ENCODE measurements at places on chromosomes 7 and 10.

DNA sequence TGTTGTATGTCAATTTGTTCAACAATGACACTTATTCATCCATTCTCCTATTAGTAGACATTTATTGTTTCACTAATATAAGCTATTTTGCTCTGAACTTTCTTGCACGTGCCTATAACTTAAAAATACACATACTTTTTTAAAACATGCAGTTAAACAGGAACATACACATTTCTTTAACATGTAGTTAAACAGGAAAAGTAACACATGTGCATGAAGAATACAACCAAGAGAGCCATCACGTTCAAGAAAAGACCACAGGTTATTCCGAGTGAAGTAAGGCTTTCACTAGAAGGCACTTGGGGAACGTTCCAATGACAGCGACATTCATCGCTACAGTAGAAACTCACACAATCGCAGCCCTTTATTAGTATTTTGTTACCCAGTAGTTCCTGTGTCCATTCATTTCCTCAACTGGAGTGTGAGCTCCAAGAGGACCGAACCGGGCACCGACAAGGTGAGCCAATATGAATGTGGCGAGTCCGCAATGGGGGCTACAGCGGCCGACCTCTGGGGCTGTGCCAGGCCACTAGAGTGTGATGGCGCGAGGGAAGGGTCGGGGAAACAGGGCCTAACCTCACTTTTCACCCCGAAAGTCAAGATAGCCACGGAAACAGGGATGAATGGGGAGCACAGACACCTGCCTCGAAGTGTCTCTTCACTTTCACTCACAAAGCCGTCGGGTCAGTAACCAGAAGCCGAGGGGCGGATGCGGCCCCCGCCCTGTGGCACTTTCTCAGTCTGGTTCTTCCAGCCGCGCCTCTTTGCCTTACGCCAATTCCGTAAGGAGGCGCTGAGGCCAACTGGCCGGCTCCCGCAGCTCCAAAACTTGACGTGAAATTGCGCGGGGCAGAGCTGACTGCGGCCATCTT, 775 bp upstream of the SEPTIN7 start:
- DNase-seq, result no peak

- DNase-seq, result no peak
These were observed 129.9 kb upstream of the ITGB1 start for GRCh38 chr10:33087922-33088321.

GRCh38 chr7:147885869-147886268, 704.7 kb upstream of the C7orf33 start:
- no peak for DNase-seq

DNA sequence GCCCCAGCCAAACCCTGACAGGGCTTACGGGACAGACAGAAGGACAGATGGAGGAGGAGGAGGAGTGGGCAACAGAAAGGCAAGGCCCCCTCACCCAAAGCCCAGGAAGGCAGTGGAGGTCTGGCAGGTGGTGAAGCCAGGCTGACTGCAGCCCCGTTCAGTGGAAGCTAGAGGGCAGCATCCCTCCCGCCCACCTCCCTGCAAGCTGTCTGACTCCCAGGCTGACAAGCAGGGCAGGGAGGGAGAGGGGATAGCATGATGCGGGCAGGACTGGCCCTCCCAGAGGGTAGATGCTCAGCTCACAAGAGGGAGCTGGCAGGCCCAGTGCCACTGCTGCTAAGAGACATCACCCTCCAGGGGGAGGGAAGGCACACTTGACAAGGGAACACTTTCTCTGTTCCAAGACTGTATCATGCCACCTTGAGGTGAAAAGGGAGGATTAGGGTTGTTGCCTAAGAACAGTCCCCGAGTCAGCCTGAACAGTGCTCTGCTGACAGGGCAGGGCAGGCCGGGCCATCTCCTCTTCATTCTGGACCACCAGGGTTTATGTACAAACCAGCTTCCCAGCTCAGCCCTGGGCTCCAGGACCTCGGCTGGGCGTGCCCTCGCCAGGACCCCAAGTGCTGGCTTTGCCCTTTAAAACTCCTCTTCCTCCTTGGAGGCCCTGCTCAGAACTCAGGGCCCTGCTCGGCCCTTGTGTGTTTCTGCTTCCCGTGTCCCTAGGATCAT, 61.8 kb downstream of the RASGEF1A start:
- peak; percentile 81 for DNase-seq

GRCh38 chr7:101124376-101125056, 2.4 kb upstream of the SERPINE1 start:
- DNase-seq, result no peak

DNA sequence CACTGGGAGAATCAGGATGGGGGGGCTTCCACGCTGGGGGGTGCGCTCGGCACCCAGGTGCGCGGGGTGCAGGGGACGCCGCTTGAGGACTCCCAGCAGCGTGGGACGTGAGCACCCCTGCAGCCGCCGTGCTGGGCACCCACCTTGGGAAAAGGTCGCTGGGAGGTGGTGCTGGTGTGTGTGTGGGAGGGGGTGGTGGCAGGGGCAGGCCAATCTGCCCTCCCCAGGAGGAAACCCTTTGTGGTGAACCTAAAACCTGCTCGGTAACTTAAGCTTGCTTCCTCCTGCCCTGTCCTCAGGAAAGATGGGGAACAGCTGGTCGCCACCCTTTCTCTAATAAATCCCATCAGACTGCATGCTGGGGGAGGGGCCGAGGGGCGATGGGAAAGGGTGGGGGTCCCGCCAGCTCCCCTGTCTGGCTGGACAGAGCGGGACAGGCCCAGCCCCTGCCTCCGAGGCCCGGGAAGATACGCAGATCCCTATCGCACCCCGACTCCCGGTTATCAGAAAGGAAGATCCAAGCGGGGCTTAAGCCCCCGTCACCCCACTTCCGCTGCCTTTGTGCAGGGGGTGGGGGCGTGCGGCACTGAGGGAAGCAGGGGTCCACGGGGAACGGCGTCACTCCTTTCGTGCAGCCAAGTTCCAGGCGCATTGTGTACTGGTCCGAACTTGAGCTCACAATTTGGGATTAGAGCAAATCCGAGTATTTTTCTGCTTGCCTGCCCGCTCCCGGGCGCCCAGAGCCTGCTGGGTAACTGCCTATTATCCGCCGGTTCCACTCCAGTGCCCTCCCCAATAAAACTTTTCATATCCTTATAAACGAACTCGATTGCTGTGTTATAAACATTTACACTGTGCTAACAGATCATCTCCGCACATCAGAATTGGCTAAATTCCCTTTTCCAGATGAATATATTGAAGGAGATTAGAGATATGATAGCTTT, 64.6 kb downstream of the UNCX start:
- DNase-seq, result no peak

DNA sequence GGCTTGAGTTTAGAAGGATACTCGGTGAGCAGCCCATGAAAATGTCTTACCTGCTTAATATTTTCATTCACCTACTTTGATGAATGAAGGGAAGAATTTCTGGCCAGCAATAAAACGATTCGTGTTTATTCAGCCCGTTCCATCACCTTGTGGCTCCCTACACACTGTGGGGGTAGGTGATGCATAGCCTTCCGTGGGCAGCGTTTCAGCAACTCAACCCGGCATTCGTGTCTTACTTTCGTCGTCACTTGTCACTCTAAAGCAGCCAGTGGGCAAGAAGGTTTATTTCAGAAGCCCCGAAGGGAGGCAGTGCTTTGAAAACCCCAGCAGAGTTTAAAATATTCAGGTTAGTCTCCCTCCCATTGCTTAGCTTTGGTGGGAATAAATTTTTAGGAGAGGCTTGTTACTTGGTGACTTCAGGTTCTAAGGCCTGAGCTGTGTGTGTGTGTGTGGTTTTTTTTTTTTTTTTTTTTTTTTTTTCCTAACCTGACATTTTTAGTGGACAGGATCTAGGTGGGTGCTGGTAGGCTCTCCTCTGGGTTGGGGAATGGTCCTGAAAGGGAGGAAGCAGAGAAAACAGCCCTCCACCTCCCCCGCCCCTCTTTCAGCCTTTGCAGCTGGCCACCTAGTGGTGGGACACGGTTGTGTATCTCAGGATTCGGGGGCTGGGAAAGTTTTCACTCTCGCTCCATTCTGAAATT, 1.8 kb downstream of the GRK5 start:
- DNase-seq, result peak; percentile 61

DNA sequence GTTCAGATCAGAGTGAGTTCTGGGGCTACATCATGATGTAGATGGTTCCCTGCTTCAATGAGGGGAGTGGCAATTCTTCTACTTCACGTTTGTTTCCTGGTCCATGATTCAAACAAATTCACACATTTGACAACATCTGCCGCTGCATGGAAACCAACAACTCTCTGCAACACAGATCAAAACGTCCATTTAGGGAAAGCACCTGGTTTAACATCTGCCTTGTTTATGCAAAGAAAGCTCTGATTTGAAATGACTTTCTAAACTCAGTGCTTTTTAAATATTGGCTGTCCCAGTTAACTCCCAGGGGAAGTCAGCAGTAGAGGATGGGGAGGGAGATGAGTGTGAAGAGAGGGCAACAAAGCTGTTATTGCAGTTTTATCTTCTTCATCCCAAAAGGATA, 93.8 kb downstream of the GAD2 start:
- DNase-seq, result no peak

DNA sequence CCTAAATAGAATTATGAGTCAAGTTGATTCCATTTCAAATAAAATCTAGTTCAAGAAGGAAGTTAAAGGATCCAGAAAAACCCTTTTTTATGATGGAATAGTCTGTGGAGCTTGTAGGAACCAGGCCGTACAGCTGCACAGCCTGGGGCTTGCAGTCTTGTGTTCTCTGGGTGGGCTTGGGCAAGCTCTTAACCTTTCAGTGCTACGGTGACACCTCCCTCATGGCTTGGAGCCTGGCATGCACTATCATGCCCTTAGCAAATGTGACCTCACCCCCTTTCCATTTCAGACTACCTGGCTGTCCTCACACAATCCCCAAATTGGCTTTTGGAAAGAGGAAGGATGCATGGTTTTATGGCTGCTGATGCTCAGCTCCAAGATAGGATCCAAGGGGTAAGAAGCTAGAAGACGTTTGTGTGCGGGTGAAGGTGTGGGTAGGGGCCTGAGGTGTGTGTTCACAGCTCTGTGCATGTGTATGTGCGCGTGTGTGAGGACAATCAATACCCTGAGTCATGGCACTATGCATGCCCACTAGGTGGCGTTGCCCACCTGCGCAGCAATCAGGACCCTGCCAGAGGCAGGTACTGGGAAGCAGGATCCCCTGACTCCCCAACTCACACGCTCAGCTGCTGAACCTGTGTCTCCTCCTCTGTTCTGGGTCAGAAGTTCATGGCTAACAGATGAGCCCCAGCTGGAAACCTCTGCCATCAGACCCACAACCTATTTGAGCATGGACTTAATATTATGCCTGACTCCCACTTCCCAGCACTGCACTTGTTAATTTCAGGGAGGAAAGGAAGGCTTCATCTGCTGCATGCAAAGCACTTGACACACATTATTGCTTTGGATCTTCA, 113.4 kb downstream of the PTPN20 start:
- DNase-seq, result peak; percentile 61

DNA sequence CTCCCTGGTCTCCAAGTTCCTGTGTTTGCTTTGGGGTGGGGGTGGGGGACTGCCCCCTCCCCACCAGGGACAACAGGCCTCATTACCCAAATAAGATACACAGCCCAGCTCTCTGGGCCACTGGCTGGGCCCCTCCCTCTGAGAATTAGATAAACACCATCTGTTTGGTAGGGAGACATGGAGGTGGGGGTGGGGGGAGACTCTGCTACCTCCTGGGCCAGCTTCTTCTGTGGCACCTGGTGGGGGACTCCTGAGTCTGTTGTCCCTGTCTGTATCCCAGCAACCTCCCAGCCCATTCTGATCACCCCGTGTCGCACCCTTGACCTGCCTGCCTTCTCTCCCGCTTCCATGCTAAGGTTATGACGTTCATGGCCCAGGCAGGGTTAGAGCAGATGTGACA, 5.8 kb downstream of the MLXIPL start:
- no peak for DNase-seq

- DNase-seq, result no peak
These were observed 135.3 kb upstream of the COBL start for GRCh38 chr7:51451751-51452476.

- DNase-seq, result no peak
These were observed 402.3 kb upstream of the PCDH15 start for GRCh38 chr10:55203319-55203718.

- no peak for DNase-seq
These were observed 55.9 kb upstream of the ADRB1 start for GRCh38 chr10:113987805-113988204.

DNA sequence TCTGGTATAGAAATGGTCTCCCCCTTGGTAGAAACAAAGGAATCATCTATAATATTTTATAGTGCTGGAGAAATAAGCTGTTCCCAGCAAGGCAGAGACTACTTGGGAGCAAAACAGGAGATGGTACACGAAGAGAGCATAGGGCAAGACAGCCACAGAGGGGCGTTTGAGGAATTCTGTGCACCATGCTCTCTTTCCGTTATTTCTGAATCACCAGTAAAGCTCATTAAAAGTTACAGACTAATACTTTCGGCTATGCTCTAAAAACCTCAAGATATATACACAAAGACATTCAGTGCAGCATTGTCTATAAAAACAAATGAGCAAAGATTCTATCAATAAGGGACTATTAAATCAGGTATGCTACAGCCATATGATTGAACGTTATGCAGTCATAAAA, 68.5 kb upstream of the FHIP2A start:
- no peak for DNase-seq

DNA sequence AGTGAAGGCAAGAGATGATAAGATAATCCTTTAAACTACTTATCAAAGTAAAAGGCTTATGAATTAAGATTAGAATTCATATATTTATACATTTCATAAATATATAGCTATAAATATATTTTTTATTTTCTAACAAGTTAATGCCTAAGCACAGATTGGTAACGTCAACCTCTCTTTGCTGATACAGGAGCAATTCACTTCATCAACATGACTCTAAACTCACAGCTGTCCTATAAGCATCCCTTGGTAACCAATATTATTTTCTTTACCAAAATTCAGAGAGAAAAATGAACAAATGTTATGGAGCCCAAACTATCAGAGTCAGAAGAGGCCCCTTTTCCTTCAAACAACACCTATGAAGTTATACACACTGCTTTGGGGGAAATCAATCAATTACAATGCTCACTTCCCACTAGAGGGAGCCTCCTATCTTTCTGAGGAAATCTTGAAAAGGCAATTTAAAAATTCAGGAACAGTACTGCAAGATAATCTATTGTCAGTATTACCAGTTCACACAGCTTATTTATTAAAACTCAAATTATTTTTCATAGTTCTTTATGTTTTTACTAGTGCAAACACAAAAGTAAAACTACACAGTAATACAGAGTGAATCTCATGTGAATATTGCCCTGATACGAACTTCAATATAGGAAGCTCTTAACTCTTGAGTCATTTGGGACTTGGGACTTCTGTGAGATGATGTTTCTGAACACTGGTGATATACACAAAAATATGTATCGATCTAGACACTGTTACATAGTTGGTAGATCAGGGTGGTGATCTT, 51.0 kb upstream of the NOBOX start:
- no peak for DNase-seq

- no peak for DNase-seq
These were observed 408.2 kb upstream of the ADARB2 start for GRCh38 chr10:2145491-2145890.

DNA sequence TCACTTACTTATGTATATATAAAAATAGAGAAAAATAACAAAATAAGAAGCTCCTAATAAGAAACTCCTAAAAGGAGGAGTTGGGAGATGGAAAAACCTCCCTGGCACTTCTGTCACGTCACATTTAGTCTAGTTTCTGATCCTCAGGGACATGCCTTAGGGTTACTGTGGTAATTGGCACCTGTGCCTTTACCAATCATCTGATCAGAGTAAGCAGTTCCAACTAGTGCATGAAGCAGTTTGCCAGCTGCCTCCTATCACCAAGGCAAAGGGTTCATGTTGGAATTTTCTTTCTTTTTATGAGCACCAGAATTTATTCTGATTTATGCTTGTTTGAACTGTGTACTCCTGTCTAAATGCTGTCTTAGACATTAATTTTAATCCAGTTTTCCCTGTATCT, 49.9 kb downstream of the ARL4A start:
- no peak for DNase-seq

- DNase-seq, result no peak
These were observed 221.3 kb upstream of the CSTF2T start for GRCh38 chr10:51920672-51921071.
